Type B pancreatic cell (in vitro differentiated cells): ENCODE measurements at places on chromosomes 13 and 19.

- H3K36me3 ChIP-seq: peaks cover 3% of the 10 kb centered on the region
- H3K27ac ChIP-seq: no peak overlapping the region
- no peaks in the 10 kb centered on the region for H3K27me3 ChIP-seq
- no peak overlapping the region for H3K4me3 ChIP-seq
- DNase-seq: no peak
- H3K4me1 ChIP-seq: peaks cover 4% of the 10 kb centered on the region
Measured at GRCh38 chr13:114015969-114016295, 42.1 kb upstream of the C13orf46 start.

DNA sequence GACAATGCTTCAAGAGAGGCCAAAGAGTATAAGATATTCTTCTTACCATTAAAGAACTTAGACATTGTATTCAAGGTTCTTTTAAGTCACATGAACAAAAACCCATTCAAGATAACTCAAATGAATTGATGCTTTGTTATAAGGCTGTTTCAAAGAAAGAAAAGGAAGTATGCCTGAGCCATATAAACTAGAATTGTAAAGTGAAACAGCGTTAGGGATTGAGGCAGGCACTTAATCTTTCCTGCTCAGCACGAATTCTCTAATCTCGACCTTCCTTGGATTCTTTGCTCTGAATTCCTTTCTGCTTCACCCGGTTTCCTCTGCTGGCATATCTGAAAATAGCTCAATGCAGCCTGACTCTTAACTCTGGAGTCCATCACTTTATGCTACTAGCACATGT, 595.4 kb downstream of the DIAPH3 start:
- H3K4me3 ChIP-seq: no peak overlapping the region
- peaks cover 3% of the 10 kb centered on the region for H3K4me1 ChIP-seq
- peaks cover 3% of the 10 kb centered on the region for H3K36me3 ChIP-seq
- no peak overlapping the region for H3K27ac ChIP-seq
- no peak for DNase-seq

DNA sequence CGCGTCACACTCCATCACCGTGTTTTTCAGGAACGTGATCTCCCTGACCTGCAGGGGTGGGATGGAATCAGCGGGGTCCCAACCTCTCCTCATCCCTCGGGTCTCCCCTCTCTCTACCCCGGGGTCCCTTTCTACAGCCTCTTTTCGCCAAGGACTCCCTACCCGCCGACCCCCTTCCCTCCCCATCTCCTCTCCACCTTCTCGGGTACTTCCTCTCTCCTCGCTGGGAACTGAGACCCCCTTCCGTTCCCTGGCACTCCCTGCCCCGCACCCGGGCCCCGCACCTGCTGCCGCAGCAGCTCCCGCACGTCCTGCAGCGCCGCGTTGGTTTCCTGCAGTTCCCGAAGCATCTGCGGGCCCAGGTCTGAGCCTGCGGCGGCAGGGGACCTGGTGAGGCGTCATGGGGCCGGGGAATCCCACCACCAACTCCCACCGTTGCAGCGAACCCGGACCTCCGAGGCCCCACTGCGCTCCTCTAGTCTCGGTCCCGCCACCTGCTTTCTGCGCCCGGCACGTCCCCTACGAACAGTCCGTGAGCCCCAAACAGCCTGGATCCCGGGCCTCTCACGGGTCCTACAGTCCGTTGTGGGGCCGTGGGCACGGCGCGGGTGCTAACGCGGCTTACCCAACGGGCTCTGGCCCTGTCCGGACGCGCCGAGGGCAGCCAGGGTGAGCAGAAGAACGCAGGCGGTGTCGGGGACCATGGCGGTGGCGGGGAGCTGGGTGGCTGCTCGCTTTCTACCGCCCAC, at the start of gene COMP:
Gene COMP, minus strand, starts transcription at position 740 of the 749 bp plus-strand sequence. Its CDS starts 36 bp downstream, at position 704.
- H3K4me1 ChIP-seq: peaks cover 4% of the 10 kb centered on the region
- no peaks in the 10 kb centered on the region for H3K36me3 ChIP-seq
- peaks cover 90% of the 10 kb centered on the region for H3K27me3 ChIP-seq
- no peak for DNase-seq
- peak within 1 kb of the TSS; percentile 83 for H3K4me3 ChIP-seq

- no peak overlapping the region for H3K4me3 ChIP-seq
- no peaks in the 10 kb centered on the region for H3K27me3 ChIP-seq
- H3K36me3 ChIP-seq: peaks cover 9% of the 10 kb centered on the region
- H3K27ac ChIP-seq: no peak overlapping the region
- DNase-seq: no peak
Measured at GRCh38 chr19:5041168-5041912, 72.4 kb downstream of the KDM4B start.

- H3K27ac ChIP-seq: no peak overlapping the region
- peaks cover 3% of the 10 kb centered on the region for H3K4me1 ChIP-seq
- DNase-seq: peak; percentile 88
- H3K36me3 ChIP-seq: no peaks in the 10 kb centered on the region
- H3K4me3 ChIP-seq: peak overlapping the region; percentile 35
Measured at GRCh38 chr13:26929971-26930730, 169.6 kb upstream of the GPR12 start.

- no peak overlapping the region for H3K4me3 ChIP-seq
- no peak for DNase-seq
- peaks cover 22% of the 10 kb centered on the region for H3K36me3 ChIP-seq
Measured at GRCh38 chr19:18999016-18999758, 34.1 kb downstream of the SUGP2 start.

GRCh38 chr19:54208784-54209057, 8.1 kb downstream of the RPS9 start:
- no peak for DNase-seq
- no peak overlapping the region for H3K4me3 ChIP-seq
- peaks cover 31% of the 10 kb centered on the region for H3K4me1 ChIP-seq
- H3K36me3 ChIP-seq: peaks cover 24% of the 10 kb centered on the region
- peak overlapping the region; percentile 95 for H3K27ac ChIP-seq
- H3K27me3 ChIP-seq: no peaks in the 10 kb centered on the region

- DNase-seq: no peak
- no peak overlapping the region for H3K27ac ChIP-seq
- peaks cover 11% of the 10 kb centered on the region for H3K4me1 ChIP-seq
- H3K4me3 ChIP-seq: peak overlapping the region; percentile 45
Measured at GRCh38 chr19:2492870-2493269, 16.9 kb downstream of the GADD45B start.

GRCh38 chr13:49240017-49240416, 7.7 kb upstream of the CDADC1 start:
- peaks cover 18% of the 10 kb centered on the region for H3K27me3 ChIP-seq
- H3K4me3 ChIP-seq: no peak overlapping the region
- no peak overlapping the region for H3K27ac ChIP-seq
- H3K36me3 ChIP-seq: no peaks in the 10 kb centered on the region

GRCh38 chr19:560121-560520, 12.3 kb upstream of the BSG start:
- H3K36me3 ChIP-seq: no peaks in the 10 kb centered on the region
- no peaks in the 10 kb centered on the region for H3K27me3 ChIP-seq

DNA sequence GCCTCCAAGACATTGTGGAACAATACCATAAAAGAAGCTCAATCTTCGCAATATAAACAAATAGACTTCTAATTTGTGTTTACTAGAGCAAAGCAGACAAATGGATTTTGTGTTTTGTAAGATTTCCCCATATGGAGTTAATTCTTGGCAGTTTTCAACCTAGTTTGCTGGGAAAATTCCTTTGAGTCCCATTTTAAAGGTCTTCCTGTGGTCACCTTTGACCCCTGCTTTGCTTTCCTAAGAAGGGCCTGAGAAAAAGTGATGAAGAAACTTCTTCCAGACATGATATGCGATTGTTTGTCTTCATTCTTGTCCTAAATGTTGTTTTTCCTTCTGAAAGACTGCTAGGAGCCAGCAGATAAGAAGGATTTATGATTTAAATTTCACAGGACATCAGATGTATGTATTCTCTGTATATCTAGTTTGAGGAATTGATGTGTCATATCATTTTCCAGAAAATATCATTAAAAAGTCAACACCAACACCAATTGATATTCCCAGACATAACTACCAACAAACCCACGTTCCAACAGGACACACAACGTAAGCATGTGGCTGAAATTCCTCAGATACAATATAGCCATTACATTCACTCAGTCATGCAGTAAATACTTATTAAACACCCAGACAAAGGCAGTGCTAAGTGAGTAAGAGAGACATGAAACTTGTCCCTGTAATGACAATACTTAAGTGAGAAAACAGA, 276.4 kb downstream of the LHFPL6 start:
- no peak overlapping the region for H3K27ac ChIP-seq
- H3K27me3 ChIP-seq: no peaks in the 10 kb centered on the region
- DNase-seq: no peak
- H3K4me1 ChIP-seq: peaks cover 33% of the 10 kb centered on the region

- H3K36me3 ChIP-seq: no peaks in the 10 kb centered on the region
- H3K27ac ChIP-seq: no peak overlapping the region
- no peaks in the 10 kb centered on the region for H3K27me3 ChIP-seq
- H3K4me3 ChIP-seq: no peak overlapping the region
- H3K4me1 ChIP-seq: peaks cover under 1% of the 10 kb centered on the region
- no peak for DNase-seq
Measured at GRCh38 chr13:60356970-60357369, 40.0 kb upstream of the TDRD3 start.
